ENCODE measurements at places on chromosomes 3 and 15.

GRCh38 chr15:88174571-88174970 is 82.0 kb downstream of the NTRK3 start:
- no peak for DNase-seq

GRCh38 chr15:97084650-97085049 is 754.1 kb downstream of the NR2F2 start:
- no peak for DNase-seq

- DNase-seq, result no peak
Observed at GRCh38 chr3:136270179-136270578, 20.0 kb downstream of the PCCB start.

DNA sequence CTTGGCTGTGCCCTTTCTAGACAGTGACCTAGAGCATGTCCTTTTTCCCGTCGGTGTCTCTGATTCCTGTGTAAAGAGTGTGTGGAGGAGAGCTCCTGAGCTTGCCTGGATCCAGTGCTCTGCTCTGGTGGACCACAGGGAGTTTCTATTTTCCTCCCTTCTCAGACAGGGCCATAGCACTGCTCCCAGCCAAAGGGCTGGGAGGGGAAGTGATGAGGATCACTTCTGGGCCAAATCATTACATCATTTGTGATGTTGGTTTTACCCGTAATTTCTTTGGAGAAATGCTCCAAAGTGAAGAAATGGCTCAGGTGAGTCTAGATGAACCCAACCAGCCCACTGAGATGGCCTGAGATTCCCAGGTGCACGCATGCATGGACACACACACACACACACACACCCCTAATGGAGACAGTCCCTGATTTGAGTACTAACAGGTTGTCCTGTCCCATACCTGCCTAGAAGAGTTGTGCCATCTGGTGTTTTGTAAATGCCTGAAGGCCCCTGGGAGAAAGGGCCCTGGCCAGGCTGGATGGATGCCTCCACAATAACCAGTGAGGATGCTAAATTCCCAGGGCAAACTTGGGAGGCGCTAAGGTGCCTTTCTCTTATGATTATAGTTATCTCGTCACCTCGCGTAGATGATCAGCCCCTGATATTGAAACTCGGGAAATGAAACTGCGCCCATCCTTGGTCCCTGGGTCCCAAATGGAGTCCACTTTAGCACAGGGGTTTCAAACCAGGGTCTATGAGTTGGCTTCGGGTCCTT is 86.9 kb downstream of the ASB7 start:
- DNase-seq, result no peak

- no peak for DNase-seq
Observed at GRCh38 chr3:75110741-75111140, 496.3 kb upstream of the CNTN3 start.

GRCh38 chr15:101647251-101647650 is 4.9 kb downstream of the TM2D3 start:
- no peak for DNase-seq
